AML-193 (cell line): ENCODE measurements at places on chromosomes 2 and 18.

DNA sequence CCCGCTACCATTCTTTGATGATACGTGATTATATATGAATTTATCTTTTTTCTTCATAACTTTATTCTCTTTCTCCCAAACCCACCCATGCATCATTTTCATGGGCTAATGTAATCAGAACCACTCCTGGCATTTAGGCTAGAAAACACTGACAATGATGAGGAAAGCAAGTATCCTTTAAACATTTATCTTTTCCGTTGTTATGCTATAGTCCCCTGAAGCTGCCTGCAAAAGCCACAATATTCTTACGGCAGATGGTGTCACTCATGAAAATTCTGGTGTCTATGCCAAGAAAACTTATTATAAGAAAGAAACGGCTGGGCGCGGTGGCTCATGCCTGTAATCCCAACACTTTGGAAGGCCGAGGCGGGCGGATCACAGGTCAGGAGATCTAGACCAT is 221.8 kb upstream of the CTAGE1 start:
- no peak for DNase-seq

GRCh38 chr2:105272176-105272575 is 30.6 kb downstream of the GPR45 start:
- no peak for DNase-seq

DNA sequence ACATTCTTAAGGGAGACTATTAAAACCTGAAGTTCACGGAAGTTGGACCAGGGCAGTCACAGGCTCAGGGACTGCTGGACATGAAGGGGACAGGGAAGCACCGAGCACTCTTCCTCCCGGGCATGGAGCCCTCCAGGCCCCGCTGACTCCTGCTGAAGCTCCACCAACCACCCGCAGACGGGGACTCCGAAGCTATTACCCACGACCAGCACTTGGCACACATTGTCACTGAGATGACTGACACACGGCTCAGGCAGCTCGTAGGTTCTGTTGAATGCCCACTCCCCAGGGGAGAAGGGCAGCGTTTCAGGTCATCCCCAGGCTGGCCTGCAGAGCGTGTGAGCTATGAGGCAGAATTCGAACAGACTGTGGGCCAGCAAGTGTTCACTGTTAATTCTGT is 234.8 kb downstream of the NDUFA10 start:
- DNase-seq = no peak

DNA sequence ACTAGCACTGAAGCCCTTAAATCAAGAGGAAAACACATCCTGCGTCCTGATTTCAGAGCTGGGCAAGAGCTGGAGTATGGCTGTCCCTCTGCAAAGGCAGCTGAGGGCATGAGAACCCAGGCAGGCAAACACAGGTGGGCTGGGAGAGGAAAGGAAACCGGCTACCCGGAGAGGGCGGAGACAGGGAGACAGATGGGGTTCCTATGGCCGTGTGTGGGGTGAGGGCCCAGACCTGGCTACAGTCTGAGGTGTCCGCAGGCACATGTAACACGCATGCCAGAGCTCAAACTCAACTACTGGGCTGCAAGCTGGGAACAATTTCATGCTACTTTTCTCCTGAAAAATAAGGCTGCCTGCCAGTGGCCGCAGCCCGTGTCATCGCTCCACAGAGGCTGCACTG is 2.7 kb downstream of the COPS9 start:
- no peak for DNase-seq
